HEK293T (cell line): ENCODE measurements at places on chromosomes 7 and 10.
A peak's percentile ranks its signal among the peaks of the same experiment; 100 is the strongest.

GRCh38 chr7:566100-566499, 46.5 kb upstream of the PDGFA start:
- DNase-seq = no peak

DNA sequence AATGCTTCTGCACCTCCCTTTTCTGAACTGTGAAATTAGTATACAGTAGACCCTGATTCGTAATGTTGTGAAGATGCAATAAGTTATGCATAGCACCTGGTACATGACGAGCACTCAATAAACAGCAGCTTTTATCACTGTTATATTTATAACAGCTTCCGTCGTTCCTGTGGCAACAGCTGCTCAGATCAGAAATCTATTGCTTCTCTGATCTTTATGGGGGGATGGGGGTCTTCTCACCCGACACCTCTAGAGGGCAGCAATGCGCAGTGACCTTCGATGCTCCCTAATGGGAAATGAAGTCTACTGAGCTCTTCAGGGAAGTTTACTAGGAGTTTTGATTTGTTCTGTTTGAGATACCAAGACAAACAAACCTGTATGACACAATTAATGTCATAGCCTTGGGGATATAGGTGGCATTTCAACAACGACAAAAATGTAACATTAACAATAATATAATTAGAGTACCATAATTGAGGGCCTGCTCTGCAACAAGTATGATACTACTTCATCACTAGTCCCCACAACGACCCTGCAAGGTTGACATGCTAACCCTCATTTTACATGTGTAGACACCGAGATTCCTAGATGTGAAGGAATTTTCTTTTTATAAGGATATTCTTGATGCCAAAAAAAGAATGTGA, 289.6 kb downstream of the SFMBT2 start:
- DNase-seq = peak; percentile 75

DNA sequence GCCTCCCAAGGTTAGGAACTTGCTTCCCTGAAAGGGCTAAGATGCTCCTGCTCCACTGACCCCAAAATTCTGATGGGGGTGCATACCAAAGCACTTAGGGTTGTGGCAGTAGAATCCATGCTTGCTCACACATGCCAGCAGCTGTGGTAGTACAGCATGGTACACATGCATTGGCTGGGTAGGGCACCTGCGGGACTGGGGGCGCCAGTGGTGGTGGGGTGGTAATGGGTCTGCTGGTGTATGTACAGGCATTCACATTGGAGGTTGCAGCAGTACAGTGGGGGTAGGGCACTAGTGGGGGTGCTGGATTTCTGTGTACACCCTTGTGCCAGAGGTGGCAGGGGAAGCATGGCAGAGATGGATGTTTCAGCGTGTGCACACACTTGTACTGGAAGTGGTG, 72.3 kb upstream of the TAS2R16 start:
- no peak for DNase-seq

DNA sequence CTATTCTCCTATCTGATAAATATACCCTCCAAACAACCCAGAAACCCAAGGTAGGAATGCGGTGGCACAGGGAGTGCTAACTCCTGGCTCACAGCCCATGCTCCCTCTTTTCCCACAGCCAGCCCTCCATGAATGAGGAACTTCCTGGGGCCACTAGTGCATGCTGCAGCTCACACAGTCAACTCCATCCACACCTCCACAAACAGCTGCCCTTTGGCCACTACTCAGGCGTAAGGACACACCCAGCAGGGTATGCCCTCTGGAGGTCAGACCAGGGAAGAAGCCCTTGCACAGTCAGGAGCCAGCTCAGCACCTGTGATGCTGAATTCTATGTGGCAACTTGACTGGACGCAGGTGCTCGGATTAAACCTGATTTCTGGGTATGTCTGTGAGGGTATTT, 85.2 kb upstream of the PIK3CG start:
- no peak for DNase-seq

GRCh38 chr7:130228840-130229502, 21.3 kb downstream of the SSMEM1 start:
- no peak for DNase-seq

DNA sequence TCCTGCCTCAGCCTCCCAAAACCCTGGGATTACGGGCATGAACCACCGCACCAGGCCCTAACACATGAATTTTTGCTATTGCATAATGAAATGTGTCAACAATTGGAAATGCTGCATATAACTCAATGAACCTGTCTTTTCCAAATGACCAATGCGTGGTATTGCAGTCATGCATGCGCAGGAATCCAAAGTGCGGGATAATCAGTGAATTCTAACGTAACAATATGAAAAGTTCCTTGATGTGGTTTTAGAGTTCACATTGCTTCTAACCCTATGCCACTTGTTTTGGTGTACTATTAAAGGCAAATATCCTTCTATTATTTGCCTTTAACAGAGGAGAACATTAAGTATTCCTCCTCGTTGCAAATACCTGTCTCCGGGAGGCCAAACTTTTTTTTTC, 10.5 kb downstream of the TDRD1 start:
- DNase-seq = no peak
